ENCODE measurements at places on chromosomes 5 and 9.

DNA sequence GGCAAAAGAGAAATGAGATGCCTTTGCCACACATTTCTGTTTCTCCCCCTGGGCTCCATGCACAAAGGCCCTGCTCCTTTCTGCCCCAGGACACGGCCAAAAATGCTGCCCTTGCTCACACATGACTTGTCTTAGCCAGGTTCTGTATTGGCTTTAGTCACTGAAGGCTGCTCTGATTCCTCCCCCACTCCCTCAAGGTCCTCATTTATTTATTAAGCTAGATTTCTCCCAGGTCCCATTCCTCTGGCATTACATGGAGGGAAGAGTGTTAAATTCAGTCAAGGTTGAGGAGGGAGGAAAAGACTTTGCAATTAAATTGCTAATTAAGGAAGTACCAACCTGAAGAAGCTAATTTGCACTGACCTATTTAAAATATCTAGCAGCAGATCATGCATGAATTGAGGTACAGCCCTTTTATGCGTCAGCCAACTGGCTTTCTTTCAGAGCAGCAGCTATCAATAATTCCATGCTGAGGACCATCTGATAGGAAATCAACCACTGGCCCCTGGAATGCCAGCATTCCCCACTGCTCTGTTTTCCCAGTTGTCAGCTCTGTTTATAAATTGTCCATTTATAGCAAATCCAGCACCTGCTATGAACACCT, 81.2 kb upstream of the MAP3K1 start:
- H3K36me3 ChIP-seq, result no peaks in the 10 kb centered on the region
- H3K27ac ChIP-seq, result no peak overlapping the region
- peaks cover 6% of the 10 kb centered on the region for H3K27me3 ChIP-seq
- no peak overlapping the region for H3K4me3 ChIP-seq

DNA sequence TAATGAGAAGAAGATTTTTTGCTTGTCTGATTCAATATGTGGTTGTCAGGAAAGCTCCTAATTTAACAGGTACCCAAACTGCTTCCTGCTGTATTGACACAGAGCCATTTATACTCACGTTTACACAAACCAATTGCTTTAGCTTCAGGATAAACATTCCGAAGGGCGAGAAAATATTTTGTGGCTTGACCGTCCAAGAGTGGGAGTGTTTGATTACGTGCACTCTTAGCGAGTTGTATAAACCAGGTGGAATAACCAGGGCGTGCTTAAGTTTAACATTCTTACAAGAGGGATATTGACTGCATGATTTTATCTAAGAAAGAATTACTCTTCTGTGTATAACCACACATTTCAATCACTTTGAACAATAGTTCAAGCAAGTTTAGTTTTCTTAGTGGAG, 278.7 kb upstream of the TYRP1 start:
- no peaks in the 10 kb centered on the region for H3K4me1 ChIP-seq
- no peaks in the 10 kb centered on the region for H3K27me3 ChIP-seq
- DNase-seq, result no peak
- no peaks in the 10 kb centered on the region for H3K36me3 ChIP-seq
- H3K4me3 ChIP-seq, result no peak overlapping the region

- H3K27me3 ChIP-seq, result peaks cover 19% of the 10 kb centered on the region
- peaks cover 8% of the 10 kb centered on the region for H3K4me1 ChIP-seq
- H3K36me3 ChIP-seq, result no peaks in the 10 kb centered on the region
- DNase-seq, result no peak
- no peak overlapping the region for H3K27ac ChIP-seq
Observed at GRCh38 chr5:106865279-106865678, 805.5 kb downstream of the EFNA5 start.

DNA sequence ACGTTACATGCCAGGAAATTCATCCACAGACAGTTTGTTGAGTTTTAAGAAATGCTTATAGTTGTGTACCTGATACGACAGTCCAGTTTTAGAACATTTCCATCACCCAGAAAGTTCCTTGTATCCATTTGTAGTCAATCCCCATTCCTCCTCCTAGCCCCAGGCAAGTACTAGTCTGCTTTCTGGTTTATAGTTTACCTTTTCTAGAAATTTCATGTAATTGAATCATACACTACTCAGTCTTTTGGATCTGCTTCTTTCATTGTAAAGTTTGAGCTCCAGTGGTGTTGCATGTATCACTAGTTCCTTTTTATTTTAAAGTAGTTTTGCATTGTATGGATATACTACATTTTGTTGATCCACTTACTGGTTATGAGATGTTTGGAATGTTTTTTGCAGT, 291.2 kb downstream of the AOPEP start:
- H3K4me1 ChIP-seq, result peaks cover 6% of the 10 kb centered on the region
- no peaks in the 10 kb centered on the region for H3K36me3 ChIP-seq
- no peak overlapping the region for H3K27ac ChIP-seq
- no peak overlapping the region for H3K4me3 ChIP-seq

- H3K4me1 ChIP-seq, result no peaks in the 10 kb centered on the region
- H3K36me3 ChIP-seq, result no peaks in the 10 kb centered on the region
- H3K27me3 ChIP-seq, result peaks cover 37% of the 10 kb centered on the region
- H3K27ac ChIP-seq, result no peak overlapping the region
- no peak for DNase-seq
- H3K4me3 ChIP-seq, result no peak overlapping the region
Observed at GRCh38 chr5:74412066-74412465, 228.5 kb downstream of the ENC1 start.

GRCh38 chr9:14722391-14723035, at the start of gene CER1:
CER1 (minus strand) TSS chr9:14722733; CDS start chr9:14722672, 61 bp downstream.
- H3K4me3 ChIP-seq, result no peak within 1 kb of the TSS
- H3K27ac ChIP-seq, result no peak within 1 kb of the TSS
- no peaks in the 10 kb centered on the region for H3K36me3 ChIP-seq
- no peaks in the 10 kb centered on the region for H3K4me1 ChIP-seq

DNA sequence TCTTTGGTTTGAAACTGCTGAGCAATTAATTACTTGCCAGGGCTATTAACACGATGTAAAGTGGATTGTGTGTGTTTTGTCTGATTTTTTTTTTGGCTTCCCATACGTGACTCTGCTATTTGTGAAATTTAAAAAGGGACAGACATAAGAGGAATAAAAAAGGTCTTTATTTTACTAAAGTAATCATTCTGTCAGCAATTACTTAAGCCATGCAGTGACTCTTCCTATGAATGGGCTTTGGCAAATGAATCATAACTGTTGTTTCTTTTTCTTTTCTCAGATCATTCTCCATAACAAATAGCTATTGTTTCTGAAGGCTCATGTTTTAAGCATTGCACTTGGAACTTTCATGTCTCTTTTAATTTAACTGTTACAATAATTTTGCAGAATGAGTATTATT, 461.3 kb upstream of the RORB start:
- peaks cover 33% of the 10 kb centered on the region for H3K4me1 ChIP-seq
- no peak for DNase-seq
- peak overlapping the region; percentile 99 for H3K27ac ChIP-seq
- H3K4me3 ChIP-seq, result peak overlapping the region; percentile 60
- H3K36me3 ChIP-seq, result peaks cover 10% of the 10 kb centered on the region

- H3K4me3 ChIP-seq, result no peak overlapping the region
- no peaks in the 10 kb centered on the region for H3K27me3 ChIP-seq
- no peaks in the 10 kb centered on the region for H3K36me3 ChIP-seq
- peaks cover 12% of the 10 kb centered on the region for H3K4me1 ChIP-seq
- H3K27ac ChIP-seq, result no peak overlapping the region
Observed at GRCh38 chr9:71819115-71819739, 50.9 kb upstream of the CEMIP2 start.

- H3K36me3 ChIP-seq, result no peaks in the 10 kb centered on the region
- H3K4me3 ChIP-seq, result no peak overlapping the region
- H3K27ac ChIP-seq, result no peak overlapping the region
- H3K27me3 ChIP-seq, result peaks cover 10% of the 10 kb centered on the region
Observed at GRCh38 chr5:174195517-174195916, 150.0 kb downstream of the NSG2 start.

GRCh38 chr5:3356016-3356415, 239.6 kb upstream of the IRX1 start:
- H3K27ac ChIP-seq, result no peak overlapping the region
- H3K36me3 ChIP-seq, result no peaks in the 10 kb centered on the region
- DNase-seq, result no peak
- no peaks in the 10 kb centered on the region for H3K27me3 ChIP-seq

DNA sequence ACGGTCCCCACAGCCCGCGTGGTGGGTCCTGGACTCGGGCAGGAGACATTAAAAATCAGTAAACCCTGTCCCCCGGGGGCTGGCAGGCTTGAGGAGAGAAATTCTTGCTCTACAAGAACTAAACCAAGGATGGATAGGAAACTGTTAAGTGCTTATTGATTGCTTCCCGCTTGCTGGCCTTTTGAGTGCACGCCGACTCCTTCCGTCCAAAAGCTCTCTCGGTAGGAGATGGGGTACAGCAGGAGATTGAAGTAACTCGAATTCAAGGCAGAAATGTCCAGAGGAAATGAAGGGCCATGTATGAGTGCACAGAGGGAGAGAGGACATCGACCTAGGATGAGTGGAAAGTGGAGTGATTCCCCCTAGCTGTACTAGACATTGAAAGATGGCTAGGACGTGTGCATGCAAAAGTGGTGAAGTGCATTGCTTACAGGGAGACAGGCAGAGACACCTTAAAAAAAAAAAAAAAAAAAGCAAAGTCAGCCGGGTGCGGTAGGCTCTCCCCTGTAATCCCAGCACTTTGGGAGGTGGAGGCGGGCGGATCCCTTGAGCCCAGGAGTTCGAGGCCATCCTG, 923 bp downstream of the RECK start:
- no peaks in the 10 kb centered on the region for H3K36me3 ChIP-seq
- H3K27ac ChIP-seq, result peak overlapping the region; percentile 81
- H3K4me1 ChIP-seq, result peaks cover 33% of the 10 kb centered on the region
- H3K4me3 ChIP-seq, result peak overlapping the region; percentile 87

DNA sequence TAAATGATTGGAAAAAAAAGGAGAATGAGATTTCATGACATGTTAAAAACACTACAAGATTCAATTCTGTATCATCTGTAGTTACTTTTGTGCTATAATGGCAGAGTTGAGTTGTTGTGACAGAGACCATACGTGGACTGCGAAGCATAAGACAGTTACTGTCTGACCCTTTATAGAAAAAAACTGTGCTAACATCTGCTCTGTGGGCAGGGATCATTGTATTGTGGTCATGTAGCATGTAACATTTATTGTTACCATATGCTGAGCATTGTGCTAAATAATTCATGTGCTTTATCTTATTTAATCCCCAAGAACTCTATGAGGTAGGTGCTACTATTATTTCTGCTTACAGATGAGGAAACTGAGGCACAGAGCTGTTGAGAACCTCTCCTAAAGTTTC, 147.3 kb upstream of the HMHB1 start:
- no peak overlapping the region for H3K4me3 ChIP-seq
- H3K36me3 ChIP-seq, result no peaks in the 10 kb centered on the region
- peaks cover 2% of the 10 kb centered on the region for H3K4me1 ChIP-seq
- no peak for DNase-seq
- H3K27me3 ChIP-seq, result peaks cover 2% of the 10 kb centered on the region

DNA sequence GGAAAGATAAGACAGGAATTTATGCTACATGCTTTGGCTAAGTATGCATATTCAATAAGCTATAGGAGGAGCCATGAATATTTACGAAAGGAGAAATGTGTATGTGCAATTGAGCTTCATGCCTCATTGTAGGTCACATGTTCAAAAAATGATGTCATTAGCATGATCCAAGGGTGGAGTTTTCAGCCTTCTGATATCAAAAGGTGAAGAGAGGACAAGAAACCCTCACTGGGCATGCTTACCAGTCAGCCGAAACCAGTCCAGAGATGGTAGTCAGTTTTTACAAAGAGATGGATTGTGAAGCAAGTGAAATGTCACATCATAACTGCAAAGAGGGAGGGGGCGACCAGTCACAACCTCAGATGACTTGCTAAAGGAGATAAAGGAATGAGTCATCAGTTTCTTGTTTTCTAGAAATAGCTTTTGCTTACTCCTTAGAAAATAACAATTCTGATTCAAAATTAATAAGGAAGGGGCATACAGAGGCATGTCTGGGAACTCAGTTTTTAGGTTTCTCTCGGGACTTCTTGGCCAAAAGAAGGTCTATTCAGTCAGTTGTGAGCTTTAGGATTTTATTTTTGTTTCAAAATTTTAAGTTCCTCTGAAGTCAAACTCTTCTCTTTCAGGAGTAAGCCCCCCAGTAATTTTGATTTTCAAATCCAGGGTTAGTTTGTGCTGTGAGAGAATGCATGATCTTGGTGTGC, 1067.8 kb upstream of the EDIL3 start:
- no peak overlapping the region for H3K27ac ChIP-seq
- no peak for DNase-seq
- no peaks in the 10 kb centered on the region for H3K27me3 ChIP-seq
- H3K4me1 ChIP-seq, result no peaks in the 10 kb centered on the region

- H3K36me3 ChIP-seq, result no peaks in the 10 kb centered on the region
- no peak overlapping the region for H3K27ac ChIP-seq
Observed at GRCh38 chr9:18371141-18371540, 102.8 kb upstream of the ADAMTSL1 start.

- no peaks in the 10 kb centered on the region for H3K36me3 ChIP-seq
- H3K4me1 ChIP-seq, result no peaks in the 10 kb centered on the region
- H3K4me3 ChIP-seq, result no peak overlapping the region
- H3K27me3 ChIP-seq, result peaks cover 4% of the 10 kb centered on the region
- no peak for DNase-seq
- no peak overlapping the region for H3K27ac ChIP-seq
Observed at GRCh38 chr5:74072646-74073045, 446.6 kb downstream of the ARHGEF28 start.

DNA sequence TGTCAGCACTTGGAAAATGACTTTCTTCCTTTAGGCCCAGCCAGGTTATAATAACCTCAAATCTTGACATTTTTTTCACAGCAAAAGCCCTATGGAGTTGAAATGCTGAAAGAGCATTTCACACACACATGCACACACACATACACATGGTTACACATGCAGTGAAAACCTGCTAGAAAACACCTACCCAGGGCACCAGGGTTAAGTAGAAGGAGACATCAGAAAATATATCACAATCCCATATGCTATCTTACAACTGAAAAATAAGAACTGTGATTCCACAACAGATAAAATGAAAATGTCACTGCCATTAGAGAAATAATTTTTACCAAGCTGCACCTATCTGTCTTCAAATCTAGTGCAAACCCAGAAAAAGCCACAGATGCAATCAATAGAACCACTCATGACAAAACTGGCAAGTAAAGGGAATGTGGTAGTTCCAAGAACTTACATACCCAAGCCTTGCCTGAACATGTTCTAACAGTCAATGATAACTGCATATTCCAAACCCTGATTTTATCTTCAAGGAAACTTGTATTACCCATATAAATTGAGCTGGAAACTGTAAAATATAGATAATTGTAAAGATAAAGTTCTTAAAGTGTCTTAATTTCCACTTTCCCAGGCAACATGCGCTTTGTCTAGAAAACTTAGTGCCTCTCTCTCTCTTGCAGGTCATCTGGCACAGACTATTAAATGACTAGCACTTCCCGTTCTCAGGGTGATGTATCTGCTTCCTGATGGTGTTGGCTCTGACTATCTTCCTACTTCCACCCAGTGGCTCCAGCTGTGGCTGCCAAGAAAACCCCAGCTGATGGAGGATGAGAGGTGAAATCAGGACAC, 250.2 kb upstream of the PTGER4 start:
- H3K27me3 ChIP-seq, result no peaks in the 10 kb centered on the region
- peak overlapping the region; percentile 79 for H3K27ac ChIP-seq
- H3K4me3 ChIP-seq, result peak overlapping the region; percentile 59
- no peak for DNase-seq
